ENCODE measurements at places on chromosomes 12 and 14.

DNA sequence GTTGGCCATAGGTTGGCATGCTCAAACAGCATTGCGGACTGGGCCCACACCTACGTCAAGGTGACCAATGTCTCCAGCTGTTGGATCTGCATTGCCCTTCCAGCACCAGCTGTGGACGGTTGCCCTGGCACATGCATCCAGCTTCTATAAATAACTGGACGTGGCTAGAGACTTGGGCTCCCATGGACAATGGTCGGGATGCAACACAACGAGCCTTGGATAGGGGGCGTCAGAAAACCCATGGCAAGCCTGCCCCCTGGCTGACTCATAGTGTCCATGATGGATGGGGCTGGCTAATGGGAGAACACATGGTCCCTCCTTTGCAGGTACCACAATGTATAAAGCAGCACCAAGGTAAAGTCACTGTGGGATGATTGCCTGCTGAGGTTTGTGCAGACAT, 331.6 kb upstream of the FAR2 start:
- no peak for DNase-seq

DNA sequence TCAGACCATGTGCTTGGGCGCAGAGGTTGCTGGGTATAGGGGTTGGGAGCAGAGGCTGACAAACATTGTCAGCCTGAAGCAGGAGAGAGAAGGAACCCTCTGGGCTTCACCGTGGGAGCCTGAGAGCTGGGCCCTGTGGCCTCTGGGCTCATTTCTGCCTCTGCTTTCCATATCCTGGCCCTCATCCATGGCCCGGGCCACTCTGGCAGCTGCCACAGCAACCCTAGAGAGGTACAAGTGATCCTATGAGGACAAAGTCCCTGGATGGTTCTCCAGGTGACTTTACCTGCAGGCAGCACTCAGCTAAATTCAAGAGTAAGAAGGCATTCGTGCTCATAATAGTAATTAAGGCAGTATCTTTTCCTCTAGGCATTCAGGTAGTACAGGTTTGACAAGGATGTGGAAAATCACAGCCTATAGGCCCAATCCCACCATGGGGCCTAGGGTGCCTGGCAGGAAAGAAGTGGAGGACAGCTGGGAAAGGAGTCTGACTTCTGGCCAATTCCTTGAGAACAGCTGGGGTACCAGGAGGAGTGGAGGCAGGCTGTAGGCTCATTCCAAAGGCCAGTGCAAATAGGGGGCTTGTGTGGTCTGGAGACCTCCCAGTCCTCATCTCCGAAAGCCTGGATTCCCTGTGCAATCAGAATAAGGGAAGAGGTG, 3.6 kb upstream of the TTC7B start:
- no peak for DNase-seq

GRCh38 chr14:73723406-73723796, 9.2 kb upstream of the PNMA1 start:
- DNase-seq = no peak

GRCh38 chr14:63940387-63940786, 87.6 kb downstream of the SYNE2 start:
- no peak for DNase-seq

GRCh38 chr14:24534286-24534685, 26.2 kb upstream of the CMA1 start:
- DNase-seq = no peak

Measured in nucleus accumbens (tissue), 56 donors.